ENCODE measurements at places on chromosomes 1 and 21. TPM values are rescaled to one million over a fixed set of nuclear protein-coding genes. Genes with fewer than 3 reads are reported as not detected.

The SAMSN1 gene
- total RNA-seq: 0.15 TPM

The VANGL2 gene
- total RNA-seq: under 0.01 TPM

The C4BPA gene
- not detected for total RNA-seq

The TLR5 gene
- total RNA-seq: not detected

The KLF17 gene
- total RNA-seq: 0.17 TPM

The KRTAP19-3 gene
- total RNA-seq: not detected

The ATP1A2 gene
- 0.58 TPM for total RNA-seq

The LCE1A gene
- not detected for total RNA-seq

The FAM72B gene
- total RNA-seq: 0.50 TPM

The GIPC2 gene
- total RNA-seq: 0.33 TPM

The APOBEC4 gene
- not detected for total RNA-seq

The ELAVL4 gene
- not detected for total RNA-seq

The FOXD3 gene
- not detected for total RNA-seq

The PLXNA2 gene
- 1.9 TPM for total RNA-seq

The CDA gene
- total RNA-seq: 1.3 TPM

The PLEKHG5 gene
- 4.4 TPM for total RNA-seq

The MYOC gene
- total RNA-seq: 1.2 TPM

The SLC19A1 gene
- total RNA-seq: 3.5 TPM

The SRGAP2 gene
- 58.5 TPM for total RNA-seq

The MTARC2 gene
- total RNA-seq: 6.1 TPM

The PDZK1 gene
- 1.3 TPM for total RNA-seq

The TTC39A gene
- 1.5 TPM for total RNA-seq

The FCGR1A gene
- not detected for total RNA-seq

The NBPF4 gene
- not detected for total RNA-seq

The PLA2G5 gene
- total RNA-seq: 6.9 TPM

The EPRS1 gene
- 175 TPM for total RNA-seq

The HPCAL4 gene
- total RNA-seq: not detected

The SLC26A9 gene
- not detected for total RNA-seq

The C1orf226 gene
- 0.17 TPM for total RNA-seq

Data from smooth muscle cell of trachea (primary cell).